ENCODE measurements at places on chromosomes 7 and 10. TPM values are rescaled to one million over a fixed set of nuclear protein-coding genes. Genes with fewer than 3 reads are reported as not detected.

Gene SEMA3A
- 0.65 TPM for total RNA-seq

Gene KIF11
- total RNA-seq = 6.6 TPM

GRCh38 chr7:25207887-25208286, 20.4 kb downstream of the NPVF start:
- no peak for DNase-seq

Gene FAM237B
- total RNA-seq = not detected

Gene TMEM236
- 0.07 TPM for total RNA-seq

Measured in chondrocyte (in vitro differentiated cells).